NB4 (cell line): ENCODE measurements at places on chromosomes 5 and 9.

- DNase-seq = no peak
Measured at GRCh38 chr9:76820431-76820830, 56.2 kb downstream of the PCA3 start.

- DNase-seq = no peak
Measured at GRCh38 chr5:43290726-43291125, 22.5 kb downstream of the HMGCS1 start.

GRCh38 chr5:116068028-116068632, 16.7 kb upstream of the COMMD10 start:
- peak; percentile 70 for DNase-seq

- no peak for DNase-seq
Measured at GRCh38 chr5:82309091-82309531, 31.0 kb upstream of the RPS23 start.

DNA sequence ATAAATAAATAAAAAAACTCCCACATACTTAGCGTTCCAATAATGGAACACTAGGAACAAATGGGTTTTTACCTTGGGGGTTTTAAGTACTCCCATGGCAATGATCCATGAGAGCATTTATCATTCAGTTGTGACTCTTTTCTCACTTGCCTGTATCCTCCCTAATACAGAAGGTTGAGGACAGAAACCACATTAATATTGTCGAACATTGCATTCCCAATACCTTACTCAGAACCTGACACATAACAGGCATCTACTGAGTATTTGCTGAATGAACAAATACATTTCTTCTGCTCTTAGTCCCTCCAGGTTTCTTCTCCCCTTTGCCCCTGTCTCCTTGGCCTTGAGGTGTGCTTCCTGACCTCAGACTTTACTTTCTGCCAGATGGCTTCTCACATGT, 175.9 kb downstream of the CEMIP2 start:
- DNase-seq = no peak

GRCh38 chr5:144028058-144028457, 142.4 kb downstream of the YIPF5 start:
- DNase-seq = no peak

- no peak for DNase-seq
Measured at GRCh38 chr5:112552791-112553190, 133.7 kb upstream of the EPB41L4A start.

DNA sequence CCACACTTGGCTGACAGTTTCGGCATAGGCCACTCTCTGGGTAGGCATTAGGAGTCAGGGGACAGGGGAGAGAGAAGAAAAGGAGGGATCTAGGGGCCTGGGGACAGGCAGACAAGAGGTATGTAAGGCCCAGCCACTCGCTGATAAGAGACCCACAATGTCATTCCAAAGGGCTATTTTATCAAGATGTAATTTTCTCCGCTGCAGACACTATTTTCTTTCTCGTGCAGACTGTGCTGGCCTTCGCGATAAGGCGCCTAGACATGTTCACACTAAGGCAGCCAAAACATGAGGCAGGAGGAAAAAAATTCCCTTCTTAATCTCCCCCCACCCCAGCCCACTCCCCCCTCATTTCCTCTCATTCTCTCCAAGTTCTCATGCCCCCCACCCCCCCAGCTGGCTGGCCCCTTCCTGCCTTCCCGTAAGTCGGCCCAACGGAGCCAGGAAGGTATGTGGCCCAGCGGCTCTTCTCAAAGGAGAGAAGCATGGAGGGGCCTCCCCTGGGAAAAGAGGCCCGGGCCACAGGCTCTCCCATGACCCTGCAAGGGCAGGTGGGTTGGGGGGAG, 44.9 kb upstream of the SYNPO start:
- DNase-seq = no peak

GRCh38 chr5:25091921-25092320, 447.1 kb upstream of the CDH10 start:
- DNase-seq = no peak

DNA sequence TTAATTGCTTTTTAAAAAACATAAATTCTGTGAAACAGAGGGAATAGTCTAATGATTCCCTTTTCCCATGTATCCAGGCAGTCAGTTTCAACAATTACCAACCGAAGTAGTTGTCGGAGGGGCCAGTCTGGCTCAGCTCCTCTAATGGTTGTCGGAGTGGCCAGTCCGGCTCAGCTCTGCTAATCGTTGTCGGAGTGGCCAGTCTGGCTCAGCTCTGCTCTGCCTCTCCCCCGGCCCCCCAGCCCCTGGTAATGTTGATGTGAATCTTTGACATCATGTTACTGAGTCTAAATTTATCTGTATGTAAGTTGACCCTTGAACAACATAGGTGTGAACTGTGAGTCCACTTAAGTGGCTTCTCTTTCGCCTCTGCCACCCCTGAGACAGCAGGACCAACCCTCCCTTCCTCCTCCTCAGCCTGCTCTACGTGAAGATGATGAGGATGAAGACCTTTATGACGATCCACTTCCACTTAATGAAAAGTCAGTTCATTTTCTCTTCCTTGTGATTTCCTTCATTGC, 9.4 kb downstream of the NDUFS6 start:
- DNase-seq = no peak

GRCh38 chr5:94159144-94159543, 417.7 kb upstream of the POU5F2 start:
- peak; percentile 24 for DNase-seq

- DNase-seq = peak; percentile 81
Measured at GRCh38 chr5:66144834-66145390, 812 bp downstream of the SREK1 start.

DNA sequence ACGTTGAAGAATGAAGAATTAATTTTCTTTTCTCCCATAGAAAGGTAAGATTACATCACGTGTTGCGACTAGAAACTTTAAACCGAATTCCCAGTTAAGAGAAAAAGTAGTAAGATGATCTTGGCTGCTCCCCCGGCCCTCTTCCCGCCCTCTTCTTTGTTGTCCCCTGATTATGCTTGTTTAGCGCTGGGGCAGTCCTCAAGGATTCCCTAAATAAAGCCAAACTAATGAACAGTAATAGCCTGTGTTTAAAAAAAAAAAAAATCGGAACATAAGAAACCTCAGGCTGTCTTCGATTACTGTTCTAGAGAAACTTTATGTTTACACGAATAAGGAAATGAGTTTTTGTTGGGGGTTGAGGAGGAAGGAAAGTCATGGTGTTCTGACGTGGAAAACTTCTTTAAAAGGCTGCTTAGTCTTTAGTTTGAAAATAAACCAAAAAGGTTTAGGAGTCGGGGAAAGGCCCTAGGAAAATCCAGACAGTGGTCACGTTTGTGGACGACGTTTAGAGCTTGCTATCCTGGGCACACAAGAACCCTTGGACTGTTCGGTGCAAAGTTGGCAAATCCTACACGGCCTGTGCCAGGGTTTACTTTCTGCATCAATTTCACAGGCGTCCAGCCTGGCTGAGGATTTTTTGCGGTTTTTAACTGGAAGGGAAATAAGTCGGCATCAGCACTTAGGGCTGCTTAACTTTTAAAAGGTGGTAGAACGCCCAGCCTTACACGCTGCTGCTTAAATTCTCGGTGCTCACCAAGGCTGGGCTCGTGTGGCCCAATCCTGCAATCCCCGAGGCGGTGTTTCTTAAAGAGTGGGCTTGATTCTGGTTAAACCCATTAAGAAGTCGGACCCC, 1.1 kb upstream of the MAT2B start:
- peak; percentile 78 for DNase-seq

GRCh38 chr5:54148067-54148845, 162.1 kb downstream of the ARL15 start:
- no peak for DNase-seq

DNA sequence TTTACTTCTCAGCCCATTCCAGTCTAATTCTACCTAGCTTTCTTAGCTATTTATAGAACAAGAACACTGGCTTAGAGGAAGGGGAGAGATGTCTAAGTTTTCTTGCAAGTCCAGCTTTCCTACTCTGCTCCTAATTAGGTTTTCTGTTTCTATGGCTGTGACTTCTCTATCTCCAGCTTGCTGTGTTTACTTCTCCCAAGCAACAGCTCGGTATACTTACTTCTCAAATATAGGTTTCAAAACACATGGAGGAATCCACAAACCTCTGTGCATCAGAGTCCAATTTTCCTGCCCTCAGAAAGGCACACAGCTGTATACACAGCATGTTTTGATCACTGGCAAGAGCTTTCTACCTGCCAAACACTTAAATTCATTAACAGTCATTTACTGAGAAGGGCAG, 17.4 kb upstream of the HMGCR start:
- no peak for DNase-seq

GRCh38 chr9:88826181-88826580, 165.1 kb upstream of the S1PR3 start:
- no peak for DNase-seq

GRCh38 chr9:133553973-133554713, 19.6 kb downstream of the ADAMTSL2 start:
- DNase-seq = no peak
